ENCODE measurements at places on chromosomes 7 and 10.

DNA sequence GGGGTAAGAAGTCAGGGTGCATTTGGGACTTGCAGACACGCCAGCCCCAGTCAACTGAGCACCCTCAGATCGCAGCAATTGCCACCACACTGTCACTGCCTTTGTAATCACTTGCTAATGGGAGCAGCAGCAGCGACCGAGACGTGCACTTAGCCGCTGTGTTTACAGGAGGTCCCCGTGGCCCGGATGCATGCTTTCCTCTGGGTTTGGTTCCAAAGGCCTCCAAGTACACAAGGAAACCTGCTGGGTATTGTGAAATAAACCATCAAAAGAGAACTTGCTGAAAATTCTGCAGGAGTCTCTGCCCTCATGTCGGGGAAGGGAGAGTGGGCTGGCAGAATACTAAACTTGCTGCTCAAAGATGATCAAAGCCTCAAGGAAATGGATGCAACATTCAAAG lies 341.7 kb downstream of the DNAJB6 start:
- H3K36me3 ChIP-seq = no peaks in the 10 kb centered on the region
- no peak overlapping the region for H3K27ac ChIP-seq
- no peak overlapping the region for H3K4me3 ChIP-seq
- H3K4me1 ChIP-seq = peaks cover 3% of the 10 kb centered on the region
- H3K27me3 ChIP-seq = peaks cover 48% of the 10 kb centered on the region

DNA sequence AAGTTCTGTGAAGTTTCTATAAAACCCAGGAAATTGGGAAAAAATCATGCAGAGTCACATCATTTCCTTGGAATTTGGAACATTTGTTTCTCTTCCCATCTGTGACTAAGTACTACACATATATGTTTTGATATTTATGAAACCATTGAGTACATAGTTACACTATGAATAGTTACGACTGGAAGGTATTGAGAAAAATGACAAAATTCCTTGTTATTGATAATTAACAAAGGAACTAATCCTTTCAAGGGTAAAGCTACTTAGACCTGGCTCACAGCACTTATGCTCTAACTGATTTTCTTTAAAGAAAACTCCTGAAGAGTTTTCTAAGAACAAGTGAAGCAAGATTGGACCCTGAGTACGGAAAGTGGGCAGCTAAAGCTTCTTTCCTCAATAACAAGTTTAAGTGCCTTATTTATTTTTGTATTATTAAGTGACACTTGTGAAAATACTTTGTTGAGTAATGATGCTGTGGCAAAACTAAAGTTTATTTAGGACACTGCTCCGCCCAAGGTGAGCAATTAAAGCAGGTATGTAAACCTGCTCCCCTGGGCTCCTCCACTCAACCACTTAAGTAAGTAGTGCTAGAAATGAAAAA lies 12.0 kb upstream of the GLCCI1 start:
- no peak for DNase-seq
- H3K27ac ChIP-seq = no peak overlapping the region
- H3K27me3 ChIP-seq = no peaks in the 10 kb centered on the region
- H3K36me3 ChIP-seq = no peaks in the 10 kb centered on the region

DNA sequence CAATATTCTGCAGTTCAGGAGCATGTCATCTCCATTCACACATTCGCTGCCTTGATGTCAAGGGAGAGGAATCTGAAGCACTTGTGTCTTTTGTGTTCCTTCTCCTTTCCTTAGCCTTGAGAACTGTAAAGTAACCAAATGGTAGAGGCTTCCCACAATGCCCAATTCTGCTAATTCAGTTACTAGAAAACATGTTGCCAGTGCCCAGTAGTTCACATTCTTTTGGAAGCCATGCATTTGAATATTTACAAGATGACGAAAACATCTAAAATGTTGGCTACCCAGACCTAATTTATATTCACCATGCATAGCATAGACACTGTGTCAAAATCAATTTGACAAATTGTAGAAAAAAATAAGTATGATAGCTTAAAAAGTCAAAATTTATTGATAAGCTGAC lies 852.7 kb upstream of the PHF14 start:
- H3K27ac ChIP-seq = no peak overlapping the region
- no peaks in the 10 kb centered on the region for H3K36me3 ChIP-seq
- no peak for DNase-seq
- H3K27me3 ChIP-seq = no peaks in the 10 kb centered on the region

DNA sequence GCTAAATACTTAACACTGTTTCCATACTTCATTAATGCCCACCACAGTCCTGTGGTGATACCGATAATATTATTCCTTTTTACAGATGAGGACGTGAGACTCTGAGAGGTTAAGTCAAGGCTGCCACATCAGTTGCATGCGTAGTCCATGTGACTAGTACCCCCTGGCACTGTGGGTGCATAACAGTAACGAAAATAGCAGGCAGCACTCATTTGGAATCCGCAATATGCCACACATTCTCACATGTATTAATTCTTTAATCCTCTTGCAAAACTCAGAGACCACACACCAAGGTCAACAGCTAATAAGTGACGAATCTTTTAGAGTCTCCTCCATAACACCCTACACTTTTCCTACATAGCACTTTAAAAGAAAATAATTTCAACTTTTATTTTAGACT lies 99.5 kb upstream of the HABP2 start:
- no peak overlapping the region for H3K27ac ChIP-seq
- no peaks in the 10 kb centered on the region for H3K36me3 ChIP-seq
- no peak for DNase-seq
- no peak overlapping the region for H3K4me3 ChIP-seq
- 0 out of 2 replicates have a peak, but pooled peaks cover 6% of the 10 kb centered on the region for H3K4me1 ChIP-seq

DNA sequence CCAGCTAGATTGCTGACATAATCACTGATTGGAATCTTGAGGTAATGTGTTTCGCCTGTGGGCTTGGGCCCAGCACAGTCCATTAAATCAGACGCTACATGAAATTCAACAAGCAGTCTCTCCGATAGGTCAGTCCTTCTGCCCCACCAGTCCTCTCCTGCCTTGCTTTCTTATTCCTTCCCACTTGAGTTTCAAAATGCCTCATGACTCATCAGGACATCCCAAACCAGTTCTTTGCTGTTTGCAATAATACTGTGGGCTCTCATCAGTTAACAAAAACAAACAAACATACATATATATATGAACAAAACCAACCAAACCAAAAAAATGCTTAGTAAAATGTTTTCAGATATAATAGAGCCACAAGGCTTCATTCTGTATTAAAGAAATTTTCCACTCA lies 599.0 kb downstream of the SORCS1 start:
- no peaks in the 10 kb centered on the region for H3K27me3 ChIP-seq
- no peak overlapping the region for H3K4me3 ChIP-seq
- DNase-seq = no peak
- peaks cover 2% of the 10 kb centered on the region for H3K4me1 ChIP-seq
- no peaks in the 10 kb centered on the region for H3K36me3 ChIP-seq

All from H1 (cell line).